Amniotic stem cell (primary cell): ENCODE measurements at places on chromosomes 2 and 18.
A peak's percentile ranks its signal among the peaks of the same experiment; 100 is the strongest.

GRCh38 chr2:204973616-204974015 is 428.3 kb downstream of the PARD3B start:
- DNase-seq: no peak

GRCh38 chr2:134225841-134226240 is 28.0 kb upstream of the MGAT5 start:
- DNase-seq: no peak

GRCh38 chr2:155525199-155525598 is 807.3 kb downstream of the NR4A2 start:
- no peak for DNase-seq

DNA sequence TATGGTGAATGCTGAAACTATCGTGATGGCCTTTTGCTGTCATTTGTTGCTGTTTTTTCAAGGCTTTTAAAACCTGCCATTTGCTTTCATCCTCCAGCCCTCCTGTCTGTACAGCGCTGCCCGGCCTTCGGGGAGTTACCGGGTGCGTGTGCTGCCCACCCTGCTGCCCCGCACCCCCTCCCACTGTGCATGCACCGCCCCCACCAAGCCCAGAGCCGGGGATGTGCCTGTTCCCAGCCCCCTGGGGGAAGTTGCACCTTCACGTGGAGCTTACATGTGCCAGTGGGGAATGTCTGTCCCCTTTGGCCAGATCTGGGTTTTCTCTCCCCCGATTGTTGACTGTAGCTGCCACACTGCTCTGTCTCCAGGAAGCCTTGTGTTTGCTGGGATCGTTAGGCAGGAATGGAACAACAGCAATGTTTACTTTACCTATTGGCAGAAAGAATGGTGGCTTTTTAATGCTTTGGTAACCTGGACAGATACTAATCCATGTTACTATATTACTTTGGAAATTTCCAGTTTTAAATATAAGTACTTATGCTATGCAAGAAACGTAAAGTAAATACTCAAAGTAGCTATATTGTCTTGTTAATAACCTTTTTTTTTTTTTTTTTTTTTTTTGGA is 64.8 kb upstream of the RBM44 start:
- no peak for DNase-seq

DNA sequence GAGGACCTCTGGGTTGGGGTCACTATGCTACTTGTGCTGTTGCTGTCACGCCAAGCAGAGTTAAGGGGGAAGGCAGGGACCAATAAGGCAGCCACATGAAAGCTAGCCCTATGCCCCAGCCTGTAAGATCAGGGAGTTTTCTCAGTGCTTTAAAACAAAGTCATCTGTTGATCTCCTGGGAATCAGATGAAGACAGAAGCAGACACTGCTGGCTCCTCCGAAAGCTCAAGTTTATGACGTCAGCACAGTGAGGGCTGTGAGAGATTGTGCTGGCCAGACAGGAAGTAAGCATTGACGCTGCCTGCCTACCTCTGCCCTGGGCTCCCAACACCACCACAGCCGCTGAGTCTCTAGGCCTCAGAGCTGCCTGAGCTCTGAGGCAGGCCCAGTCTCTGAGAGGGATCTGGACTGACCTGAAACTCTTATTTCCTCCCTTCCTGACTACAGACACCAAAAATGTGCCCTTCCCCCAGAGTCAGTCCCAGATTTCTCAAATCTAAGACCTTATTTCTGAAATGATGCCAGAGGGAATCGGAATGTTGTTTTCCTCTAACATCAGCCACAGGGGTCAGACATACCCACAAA is 118.1 kb upstream of the EPAS1 start:
- peak; percentile 77 for DNase-seq

DNA sequence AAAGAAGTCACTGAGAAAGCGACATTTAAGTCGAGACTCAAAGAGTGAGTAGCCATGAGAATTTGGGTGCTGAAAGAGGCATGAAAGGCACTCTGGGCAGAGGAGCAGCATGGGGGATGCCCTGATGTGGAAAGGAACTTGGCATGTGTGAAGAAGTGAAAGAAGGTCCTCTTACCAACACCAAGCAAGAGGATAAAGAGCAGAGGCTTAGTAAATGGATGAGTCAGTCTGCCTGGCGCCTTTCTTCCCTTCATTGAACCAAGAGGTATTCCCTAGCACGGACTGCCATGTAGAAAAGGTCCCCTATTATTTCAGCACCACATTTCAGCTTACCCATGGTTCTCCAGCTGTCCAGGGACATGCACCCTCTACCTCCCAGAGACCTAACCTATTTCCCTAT is 221.1 kb upstream of the NRP2 start:
- DNase-seq: no peak

GRCh38 chr2:98555696-98556095 is 52.6 kb downstream of the COA5 start:
- no peak for DNase-seq

GRCh38 chr2:119536211-119536610 is 8.0 kb upstream of the CFAP221 start:
- DNase-seq: no peak

- no peak for DNase-seq
These were observed 50.0 kb downstream of the TTC39C start for GRCh38 chr18:24064391-24065100.

DNA sequence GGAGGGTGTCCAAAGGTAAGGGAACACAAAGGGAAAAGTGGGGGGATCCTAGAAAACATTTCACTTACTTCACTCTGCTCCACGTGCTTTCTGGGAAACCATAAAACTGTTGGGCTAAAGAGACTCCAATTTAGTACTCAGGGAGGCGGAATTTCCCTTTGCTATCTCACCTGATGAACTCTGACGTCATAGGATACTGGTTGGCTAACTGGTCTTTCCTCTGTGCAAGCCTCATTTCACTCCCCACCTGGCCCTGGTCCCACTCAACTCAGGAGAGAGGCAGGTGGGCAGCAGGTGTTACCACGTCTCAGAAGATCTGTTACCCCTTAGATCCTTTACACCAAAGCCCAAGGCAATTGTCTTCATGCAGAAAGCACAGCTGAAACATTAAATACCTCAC is 51.8 kb upstream of the PMAIP1 start:
- no peak for DNase-seq

DNA sequence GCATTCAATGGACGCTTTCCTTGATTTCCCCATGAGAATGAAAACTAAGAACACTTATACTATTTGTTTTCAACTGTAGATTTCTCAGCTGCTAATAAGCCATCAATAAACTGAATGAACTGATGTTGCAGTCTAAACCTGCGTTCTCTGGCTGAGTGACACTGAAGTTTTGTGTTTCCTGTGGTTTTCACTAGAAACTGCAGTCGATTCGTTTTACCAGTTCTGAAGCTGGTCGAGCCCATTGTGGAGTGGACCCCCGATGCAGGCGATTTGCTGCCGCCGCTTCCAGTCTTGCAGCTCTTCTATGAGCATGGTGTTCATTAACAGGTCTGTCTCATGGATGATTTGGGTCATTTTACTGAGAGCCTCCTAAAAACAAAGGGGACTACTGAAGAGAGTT is 50.6 kb upstream of the STAT1 start:
- DNase-seq: no peak
